ENCODE measurements at places on chromosomes 3 and 15.
A peak's percentile ranks its signal among the peaks of the same experiment; 100 is the strongest.

DNA sequence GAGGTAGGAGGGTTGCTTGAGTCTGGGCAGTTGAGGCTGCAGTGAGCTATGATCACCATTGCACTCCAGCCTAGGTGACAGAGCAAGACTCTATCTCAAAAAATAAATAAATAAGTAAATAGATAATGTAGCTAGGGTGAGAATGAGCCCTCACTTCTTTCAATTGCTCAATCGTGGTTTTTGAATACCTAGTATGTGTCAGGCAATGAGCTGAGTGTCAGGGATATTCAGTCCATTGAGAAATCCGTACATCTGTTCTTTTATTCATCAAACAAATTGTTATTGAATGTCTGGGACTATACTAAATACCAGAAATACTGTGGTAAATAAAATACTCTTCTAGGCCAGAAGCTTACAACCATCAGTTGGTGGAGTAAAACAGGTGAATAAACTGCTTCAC lies 6.2 kb upstream of the ZNF148 start:
- DNase-seq = no peak
- H3K36me3 ChIP-seq = no peaks in the 10 kb centered on the region
- H3K4me3 ChIP-seq = no peak overlapping the region
- H3K27me3 ChIP-seq = peaks cover 5% of the 10 kb centered on the region

DNA sequence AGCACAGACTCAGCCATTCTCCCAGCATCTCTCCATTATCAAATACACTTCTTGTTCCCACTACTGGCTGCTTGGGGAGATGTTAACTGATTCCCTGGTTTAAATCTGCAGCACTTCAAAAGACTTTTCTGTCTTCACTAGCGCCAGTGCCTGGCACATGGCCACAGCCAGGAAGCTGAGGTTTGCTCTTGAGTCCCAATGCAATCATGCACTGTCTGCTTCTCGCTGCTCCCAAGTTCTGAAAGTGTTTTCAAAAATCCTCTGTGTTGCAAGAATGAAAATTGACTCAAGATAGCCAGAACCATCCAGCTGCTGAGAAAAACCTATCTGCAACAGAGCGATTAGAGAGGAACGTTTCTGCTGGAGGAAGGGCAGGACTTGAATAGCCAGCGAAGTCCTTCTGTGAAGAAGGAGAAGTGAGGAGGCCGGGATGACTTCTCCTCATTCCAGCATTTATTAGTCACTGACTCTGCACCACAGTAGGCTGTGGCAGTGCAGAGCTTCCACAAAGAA lies 358.4 kb upstream of the NR2F2 start:
- no peaks in the 10 kb centered on the region for H3K4me1 ChIP-seq
- DNase-seq = no peak
- no peaks in the 10 kb centered on the region for H3K27me3 ChIP-seq
- H3K4me3 ChIP-seq = no peak overlapping the region
- no peaks in the 10 kb centered on the region for H3K36me3 ChIP-seq
- peak overlapping the region; percentile 8 for H3K27ac ChIP-seq

DNA sequence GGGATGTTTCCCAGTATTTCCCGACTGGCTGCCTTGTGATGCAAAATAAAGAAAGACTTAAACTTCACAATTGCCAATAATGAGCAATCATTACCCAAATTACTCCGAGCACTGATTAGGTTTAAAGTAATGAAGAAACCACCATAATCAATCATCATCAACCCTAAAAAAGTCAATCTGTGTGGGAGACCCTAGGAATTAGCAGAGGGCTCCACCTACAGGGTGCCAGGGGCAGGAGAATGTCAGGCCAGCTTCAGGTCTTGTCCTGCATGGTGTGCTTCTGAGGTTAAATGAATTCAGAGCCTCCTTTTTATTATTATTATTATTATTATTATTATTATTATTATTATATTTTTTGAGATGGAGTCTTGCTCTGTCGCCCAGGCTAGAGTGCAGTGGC lies 478.0 kb upstream of the ARRDC4 start:
- H3K27me3 ChIP-seq = no peaks in the 10 kb centered on the region
- no peak overlapping the region for H3K4me3 ChIP-seq
- no peaks in the 10 kb centered on the region for H3K4me1 ChIP-seq

GRCh38 chr15:27583651-27584050 lies 515.5 kb downstream of the OCA2 start:
- no peaks in the 10 kb centered on the region for H3K36me3 ChIP-seq
- H3K4me1 ChIP-seq = no peaks in the 10 kb centered on the region
- no peak for DNase-seq
- no peak overlapping the region for H3K4me3 ChIP-seq
- H3K27me3 ChIP-seq = peaks cover 12% of the 10 kb centered on the region

DNA sequence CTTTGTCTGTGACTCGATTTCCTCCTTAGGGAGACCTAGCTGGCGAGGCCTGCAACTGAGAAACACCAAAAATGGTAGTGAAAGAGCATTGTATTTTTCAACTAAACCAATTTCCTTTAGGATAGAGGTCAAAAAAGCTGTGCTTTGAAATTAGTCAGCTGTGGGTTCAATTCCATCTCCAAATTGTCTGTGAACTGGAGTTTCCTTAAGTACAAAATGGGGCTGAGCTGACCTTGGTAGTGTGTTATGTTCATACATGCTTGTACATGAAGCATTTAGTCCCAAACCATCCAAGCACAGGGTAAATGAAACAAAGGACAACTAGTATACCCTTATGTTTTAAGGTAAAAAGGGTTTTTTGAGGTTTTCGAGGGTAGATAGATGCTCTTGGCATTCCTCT lies 99.3 kb downstream of the RARB start:
- peaks cover 59% of the 10 kb centered on the region for H3K4me1 ChIP-seq
- peak overlapping the region; percentile 21 for H3K27ac ChIP-seq
- H3K4me3 ChIP-seq = no peak overlapping the region
- DNase-seq = no peak

DNA sequence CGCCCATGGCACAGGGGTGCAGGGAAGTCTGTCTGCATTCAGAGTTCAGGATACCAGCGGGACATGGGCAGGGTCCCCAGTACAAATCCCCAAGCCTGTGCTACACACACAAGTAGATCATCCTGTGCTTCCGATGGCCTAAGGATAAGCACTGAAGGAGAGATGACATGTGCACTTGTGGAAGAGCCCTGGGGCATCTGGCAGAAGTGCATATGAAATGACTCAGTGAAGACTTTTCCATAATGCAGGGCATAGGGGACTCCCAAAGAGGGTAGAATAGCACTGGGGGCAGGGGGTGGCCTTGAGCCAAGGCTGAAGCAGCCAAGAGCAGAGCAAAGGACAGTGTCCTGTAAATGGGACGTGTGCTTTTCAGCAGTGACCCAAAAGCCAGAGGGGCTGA lies 22.9 kb downstream of the ADAMTS17 start:
- no peaks in the 10 kb centered on the region for H3K27me3 ChIP-seq
- no peaks in the 10 kb centered on the region for H3K4me1 ChIP-seq
- no peak overlapping the region for H3K4me3 ChIP-seq
- no peaks in the 10 kb centered on the region for H3K36me3 ChIP-seq

DNA sequence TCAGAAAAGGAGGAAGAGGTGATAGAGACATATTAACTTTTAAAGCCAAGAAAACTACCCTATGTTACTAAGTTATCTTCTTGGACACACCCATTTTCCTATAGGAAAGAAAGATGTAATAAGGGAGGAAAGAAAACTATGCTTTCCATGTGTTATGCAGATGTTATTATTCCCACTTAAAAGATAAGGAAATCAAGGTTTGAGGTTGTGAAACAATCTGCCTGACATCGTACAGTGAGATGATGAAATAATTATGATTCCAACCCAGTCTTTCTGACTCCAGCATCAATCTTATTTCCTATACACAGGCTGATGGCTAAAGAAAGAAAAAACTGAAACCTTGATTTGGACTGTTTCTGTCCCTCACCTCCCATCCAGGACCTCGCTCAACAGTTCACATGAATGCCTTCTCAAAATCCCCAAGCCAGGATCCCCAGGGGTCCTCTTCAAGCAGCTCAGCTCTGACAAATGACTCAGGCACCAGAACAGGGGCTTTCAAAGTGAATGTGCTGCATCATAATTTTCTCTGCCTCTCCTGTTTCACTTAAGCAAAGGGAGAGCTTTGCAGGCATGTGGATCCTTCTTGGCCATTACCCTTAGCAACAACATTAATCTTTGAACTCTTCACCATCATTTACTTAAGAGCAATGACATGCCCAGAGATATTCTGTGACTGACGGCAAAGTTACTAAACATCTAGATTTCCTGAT lies 12.4 kb upstream of the EID1 start:
- H3K27me3 ChIP-seq = no peaks in the 10 kb centered on the region
- DNase-seq = no peak
- H3K27ac ChIP-seq = no peak overlapping the region
- H3K4me3 ChIP-seq = no peak overlapping the region
- H3K36me3 ChIP-seq = no peaks in the 10 kb centered on the region

GRCh38 chr3:184337399-184337714 lies at the start of gene FAM131A:
Gene FAM131A (plus strand): TSS chr3:184337600. CDS start chr3:184337631, 31 bp downstream.
- peak within 1 kb of the TSS; percentile 88 for H3K4me3 ChIP-seq
- peaks cover 59% of the 10 kb centered on the region for H3K4me1 ChIP-seq
- H3K27me3 ChIP-seq = no peaks in the 10 kb centered on the region
- H3K27ac ChIP-seq = peak within 1 kb of the TSS; percentile 97
- peaks cover 42% of the 10 kb centered on the region for H3K36me3 ChIP-seq
- peak; percentile 77 for DNase-seq

GRCh38 chr15:69766156-69766555 lies 313.5 kb downstream of the RPLP1 start:
- no peaks in the 10 kb centered on the region for H3K4me1 ChIP-seq
- peaks cover 91% of the 10 kb centered on the region for H3K27me3 ChIP-seq
- no peak for DNase-seq

GRCh38 chr3:43024181-43024885 lies 45.2 kb downstream of the GASK1A start:
- H3K27me3 ChIP-seq = peaks cover 16% of the 10 kb centered on the region
- H3K4me1 ChIP-seq = no peaks in the 10 kb centered on the region
- no peaks in the 10 kb centered on the region for H3K36me3 ChIP-seq
- H3K27ac ChIP-seq = no peak overlapping the region

DNA sequence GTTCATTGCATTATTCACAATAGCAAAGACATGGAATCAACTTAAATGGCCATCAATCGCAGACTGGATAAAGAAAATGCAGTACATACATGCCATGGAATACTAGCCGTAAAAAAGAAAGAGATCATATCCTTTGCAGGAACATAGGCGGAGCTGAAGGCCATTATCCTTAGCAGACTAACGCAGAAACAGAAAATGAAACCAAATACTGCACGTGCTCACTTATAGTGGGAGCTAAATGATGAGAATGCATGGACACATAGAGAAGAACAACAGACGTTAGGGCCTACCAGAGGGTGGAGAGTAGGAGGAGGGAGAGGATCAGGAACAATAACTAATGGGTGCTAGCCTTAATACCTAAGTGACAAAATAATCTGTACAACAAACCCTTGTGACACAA lies 57.9 kb downstream of the RASA2 start:
- H3K27ac ChIP-seq = peak overlapping the region; percentile 26
- DNase-seq = no peak
- H3K4me1 ChIP-seq = no peaks in the 10 kb centered on the region
- H3K4me3 ChIP-seq = peak overlapping the region; percentile 26
- H3K27me3 ChIP-seq = no peaks in the 10 kb centered on the region

- H3K27me3 ChIP-seq = no peaks in the 10 kb centered on the region
- peaks cover 5% of the 10 kb centered on the region for H3K4me1 ChIP-seq
- DNase-seq = no peak
- no peak overlapping the region for H3K4me3 ChIP-seq
- no peaks in the 10 kb centered on the region for H3K36me3 ChIP-seq
These were observed 10.6 kb downstream of the ANKUB1 start for GRCh38 chr3:149781741-149782140.

GRCh38 chr3:111828530-111828929 lies 30.5 kb upstream of the PHLDB2 start:
- no peaks in the 10 kb centered on the region for H3K27me3 ChIP-seq
- peaks cover 14% of the 10 kb centered on the region for H3K4me1 ChIP-seq
- DNase-seq = no peak

- no peak for DNase-seq
- H3K4me3 ChIP-seq = no peak overlapping the region
- H3K4me1 ChIP-seq = no peaks in the 10 kb centered on the region
- peaks cover 93% of the 10 kb centered on the region for H3K27me3 ChIP-seq
- no peak overlapping the region for H3K27ac ChIP-seq
These were observed 13.2 kb downstream of the MEGF11 start for GRCh38 chr15:66240240-66240794.

DNA sequence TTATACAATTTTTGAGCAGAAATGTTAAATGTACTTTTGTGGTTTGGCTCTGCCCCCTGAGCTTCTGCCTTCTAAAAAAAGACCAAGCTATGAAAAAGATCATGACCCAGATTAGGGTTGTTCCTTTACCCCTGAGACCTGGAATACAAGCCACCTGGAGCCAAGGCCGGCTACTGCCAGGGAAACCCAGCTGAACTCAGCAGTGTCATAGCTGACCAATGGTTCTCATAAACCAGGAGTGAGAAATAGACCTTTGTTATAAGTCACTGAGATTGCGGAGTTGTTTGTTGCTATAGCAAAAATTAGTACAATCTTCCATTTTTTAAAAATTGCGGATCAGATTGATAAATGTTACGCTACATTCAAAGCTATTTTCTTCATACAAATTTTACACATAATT lies 1261.7 kb downstream of the ROBO1 start:
- no peaks in the 10 kb centered on the region for H3K4me1 ChIP-seq
- no peak overlapping the region for H3K4me3 ChIP-seq

GRCh38 chr3:39460677-39461076 lies 6.8 kb upstream of the MOBP start:
- no peak overlapping the region for H3K27ac ChIP-seq
- H3K4me1 ChIP-seq = no peaks in the 10 kb centered on the region
- no peak for DNase-seq
- H3K27me3 ChIP-seq = peaks cover 19% of the 10 kb centered on the region
- no peak overlapping the region for H3K4me3 ChIP-seq
- H3K36me3 ChIP-seq = no peaks in the 10 kb centered on the region

- H3K4me1 ChIP-seq = no peaks in the 10 kb centered on the region
- H3K27ac ChIP-seq = no peak overlapping the region
- no peak for DNase-seq
- H3K27me3 ChIP-seq = no peaks in the 10 kb centered on the region
- no peak overlapping the region for H3K4me3 ChIP-seq
- H3K36me3 ChIP-seq = no peaks in the 10 kb centered on the region
These were observed 38.6 kb downstream of the EPHA3 start for GRCh38 chr3:89145995-89146394.

DNA sequence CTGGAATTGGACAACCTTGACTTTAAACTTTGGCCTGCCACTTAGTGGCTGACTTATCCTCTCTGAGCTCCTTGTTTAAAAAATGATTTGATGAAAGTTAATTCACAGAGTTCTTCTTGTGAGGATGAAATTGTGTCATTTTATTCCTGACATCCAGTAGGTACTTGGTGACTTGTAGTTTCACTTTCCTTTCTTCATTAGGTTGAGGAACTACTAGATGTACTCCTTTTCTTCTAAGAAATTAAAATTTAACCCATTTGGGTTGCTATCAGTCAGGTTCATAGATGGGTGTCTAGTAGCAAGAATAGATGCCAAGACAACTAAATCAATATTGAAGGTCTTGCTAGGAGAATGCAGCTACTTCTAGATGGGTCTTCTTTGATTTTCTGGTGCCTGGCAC lies 5.2 kb downstream of the NR1D2 start:
- peak overlapping the region; percentile 99 for H3K27ac ChIP-seq
- no peaks in the 10 kb centered on the region for H3K27me3 ChIP-seq
- no peak for DNase-seq

Measured in left ventricle myocardium inferior (tissue), 1 donor.